Activated gamma-delta T cell (primary cell): ENCODE measurements at places on chromosomes 4 and X.

DNA sequence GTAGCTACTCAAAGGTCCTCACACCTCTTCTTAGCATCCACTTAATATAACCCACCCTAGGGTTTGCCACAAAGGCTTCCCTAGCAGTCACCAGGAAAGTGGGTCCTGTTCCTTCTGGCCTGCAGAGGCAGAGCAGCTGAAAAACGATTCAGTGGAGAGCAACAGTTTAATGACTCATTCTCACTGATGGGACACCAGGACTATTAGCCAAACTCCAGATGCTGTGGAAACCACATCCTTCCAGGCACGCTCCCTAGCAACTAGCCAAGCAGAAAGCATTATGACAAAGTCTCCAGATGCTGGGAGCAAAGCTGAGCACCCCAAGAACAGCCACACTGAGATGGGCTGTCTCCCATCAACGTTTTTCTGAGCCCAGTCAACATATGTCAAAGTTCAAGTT, 30.3 kb upstream of the UTP14A start:
- no peak for DNase-seq

DNA sequence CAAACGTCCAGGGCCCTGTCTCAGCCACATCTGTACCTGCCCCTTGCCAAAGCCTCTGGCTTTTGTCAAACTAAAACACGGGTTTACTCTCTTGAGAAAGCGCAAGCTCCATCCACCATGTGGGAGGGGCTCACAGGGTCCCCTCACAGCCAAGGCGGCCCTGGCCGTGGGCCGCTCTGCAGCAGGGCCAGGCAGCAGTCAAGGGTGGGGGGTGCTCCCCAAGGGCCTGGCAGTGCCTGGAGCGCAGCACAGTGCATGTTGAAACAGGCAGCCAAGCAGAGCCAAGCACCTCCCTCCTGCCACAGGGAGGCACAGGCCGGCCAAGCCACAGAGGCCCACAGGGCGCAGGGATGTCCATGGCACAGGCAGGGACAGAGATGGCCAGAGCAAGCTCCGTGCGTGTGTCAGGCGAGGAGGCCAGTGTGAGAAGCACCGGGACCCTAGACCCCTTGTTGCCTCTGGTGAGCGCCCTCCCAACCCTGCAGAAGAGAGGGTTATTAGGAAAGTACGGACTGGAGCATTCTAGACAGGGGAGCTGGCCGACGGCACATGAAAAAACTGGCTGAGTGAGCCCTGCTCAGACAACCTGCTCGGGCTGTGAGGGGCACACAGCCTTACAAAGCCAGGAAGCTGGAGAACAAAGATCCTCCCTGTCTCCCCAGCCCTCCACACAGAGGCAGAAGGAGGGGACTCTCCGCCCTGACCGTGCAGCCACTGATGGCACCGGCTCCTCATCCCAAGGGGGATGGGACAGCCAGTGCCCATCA, 39.0 kb downstream of the FAM53A start:
- DNase-seq, result no peak

DNA sequence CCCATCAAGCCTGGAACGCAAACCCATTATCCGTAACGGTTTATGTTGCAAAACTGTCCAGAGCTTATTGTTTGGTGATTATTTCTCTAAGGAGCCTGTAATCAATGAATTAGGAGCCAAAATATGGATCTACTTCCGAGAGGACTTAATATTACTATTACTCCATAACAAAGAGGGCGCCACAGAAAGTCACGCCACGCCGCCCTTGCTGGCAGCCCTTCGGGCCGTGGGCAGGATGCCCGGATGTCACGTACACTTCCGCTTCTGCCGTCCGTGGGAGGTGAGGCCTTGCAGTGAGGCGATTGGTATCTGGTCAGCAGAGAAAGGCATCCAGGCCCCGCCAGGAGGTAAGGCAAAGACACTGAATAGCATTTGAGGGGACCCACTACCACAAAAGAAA, at the start of gene MAGEB10:
Gene MAGEB10, plus strand, starts transcription at position 301 of the 400 bp plus-strand sequence. CDS start 13,317 bp downstream, outside the sequence.
- no peak for DNase-seq

DNA sequence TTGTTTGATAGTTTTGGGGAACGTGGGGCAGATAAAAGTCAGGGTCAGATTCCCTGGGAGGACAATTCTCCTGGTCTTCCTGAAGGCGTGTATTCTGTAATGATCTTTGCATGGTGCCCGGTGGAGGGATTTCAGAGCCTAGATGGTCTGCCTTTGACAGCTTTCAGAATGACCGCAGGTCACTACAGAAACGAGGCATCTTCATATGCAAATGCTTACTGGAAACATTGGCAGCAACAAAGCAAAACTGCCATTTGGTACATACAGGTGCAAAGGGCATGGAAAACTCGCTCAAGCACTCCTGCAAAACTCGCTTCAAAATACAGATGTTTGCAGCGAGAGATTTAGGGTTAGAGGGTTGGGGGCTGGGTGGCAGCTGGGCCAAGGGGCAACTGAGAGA, 8.8 kb downstream of the C4orf50 start:
- DNase-seq, result no peak

DNA sequence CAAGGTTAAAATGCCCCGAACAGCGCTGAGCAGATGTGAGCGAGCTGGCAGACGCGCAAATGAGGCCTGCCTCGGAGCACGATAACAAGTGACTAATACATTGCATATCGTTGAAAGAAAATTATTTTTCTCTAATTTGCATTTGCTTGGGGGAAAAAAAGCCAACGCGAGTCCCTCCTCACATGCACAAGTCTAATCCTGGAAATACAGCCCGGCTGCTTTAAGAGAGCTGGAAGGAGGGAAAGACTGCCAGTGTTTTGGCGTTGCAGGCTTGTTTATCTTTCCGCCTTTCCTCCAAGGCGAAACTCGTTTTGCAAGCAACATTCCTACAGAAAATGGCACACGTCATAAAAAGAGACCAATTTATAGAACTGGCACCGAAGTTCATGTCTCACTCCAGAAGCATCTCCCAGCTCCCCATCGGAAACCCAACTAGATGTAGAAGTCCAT, 12.6 kb downstream of the BCOR start:
- no peak for DNase-seq

DNA sequence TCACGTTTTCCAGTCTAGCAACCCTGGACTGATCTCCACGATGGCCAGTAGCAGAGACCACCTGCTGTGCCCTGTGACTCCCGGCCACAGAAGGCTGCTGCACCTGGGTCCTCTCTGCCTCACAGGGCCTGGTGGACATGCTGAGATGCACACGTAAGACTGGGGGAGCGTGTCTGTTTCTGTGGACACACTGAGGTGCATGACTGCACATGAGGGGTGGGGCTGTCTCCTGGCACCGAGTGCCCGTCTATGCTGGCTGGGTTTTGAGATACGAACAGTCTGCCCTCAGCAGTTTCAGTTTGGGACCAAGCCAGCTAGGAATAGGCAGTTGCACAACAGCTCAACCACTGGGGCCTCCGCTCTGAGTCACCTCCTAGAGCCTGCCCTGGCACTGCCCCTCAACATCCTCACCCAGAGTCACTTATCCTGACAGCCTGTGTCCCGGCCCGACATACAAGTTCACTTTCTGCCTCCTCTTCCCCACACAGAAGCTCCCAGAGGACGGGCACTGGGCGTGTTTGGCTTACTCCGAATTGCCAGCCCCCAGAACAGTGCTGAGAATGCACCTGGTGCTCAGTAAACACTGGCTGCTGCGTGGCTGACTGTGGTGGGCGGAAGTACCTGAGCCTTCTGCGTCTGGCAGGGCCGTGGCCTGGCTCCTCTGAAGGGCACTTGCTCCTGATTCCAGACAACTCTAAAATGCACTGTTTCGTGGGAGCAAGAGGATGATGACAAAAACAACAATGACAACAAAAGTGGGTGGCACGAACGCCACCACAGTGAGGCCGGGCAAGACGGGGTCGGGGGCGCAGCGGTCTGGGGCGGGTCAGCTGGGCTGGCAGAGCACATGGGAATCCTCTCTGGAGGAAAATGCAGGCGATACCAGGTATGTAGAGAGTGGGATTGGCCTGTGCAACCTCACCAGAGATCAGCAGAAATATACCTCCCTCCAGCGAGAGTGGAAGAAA, 30.9 kb downstream of the RNF212 start:
- no peak for DNase-seq
